Neural crest cell (in vitro differentiated cells): ENCODE measurements at places on chromosomes 4 and X.

GRCh38 chr4:173337463-173337862 lies 3.3 kb upstream of the HMGB2 start:
- no peak for DNase-seq

DNA sequence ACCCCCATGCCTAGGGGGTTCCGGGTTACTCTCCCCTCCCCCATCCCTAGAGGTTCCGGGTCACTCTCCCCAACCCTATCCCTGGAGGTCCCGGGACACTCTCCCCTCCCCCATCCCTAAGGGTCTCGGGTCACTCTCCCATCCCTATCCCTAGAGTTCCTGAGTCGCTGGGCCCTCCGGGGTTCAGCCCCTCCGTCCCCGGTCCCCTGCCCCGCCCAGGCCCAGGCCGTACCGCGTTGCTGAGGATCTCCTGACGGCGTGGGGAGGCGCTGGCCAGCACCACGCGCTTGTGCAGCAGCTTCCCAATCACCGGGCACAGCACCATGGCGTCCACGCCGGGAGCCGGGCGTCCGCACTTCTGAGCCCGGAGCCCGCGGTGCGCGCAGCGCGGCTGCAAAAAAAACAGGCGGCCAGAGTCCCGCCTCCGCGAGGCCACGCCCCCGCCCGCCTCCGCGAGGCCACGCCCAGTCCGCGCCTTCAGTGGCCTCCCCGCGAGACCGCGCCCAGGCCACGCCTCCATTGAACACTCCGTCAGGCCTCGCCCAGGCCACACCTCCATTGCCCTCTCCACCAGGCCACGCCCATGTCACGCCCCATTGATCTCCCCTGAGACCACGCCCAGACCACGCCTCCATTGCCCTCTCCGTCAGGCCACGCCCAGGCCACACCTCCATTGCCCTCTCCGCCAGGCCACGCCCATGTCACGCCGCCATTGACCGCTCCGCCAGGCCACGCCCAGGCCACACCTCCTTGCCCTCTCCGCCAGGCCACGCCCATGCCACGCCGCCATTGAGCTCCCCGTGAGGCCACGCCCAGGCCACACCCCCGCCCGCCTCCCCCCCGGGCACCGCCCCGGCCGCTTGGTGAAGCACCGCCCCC lies at the start of gene ASMTL:
Gene ASMTL (minus strand): TSS at position 394 of the 879 bp plus-strand sequence. CDS start 69 bp downstream, at position 325.
- DNase-seq, result peak; percentile 100

- DNase-seq, result peak; percentile 30
These were observed 29.0 kb downstream of the NOP14 start for GRCh38 chr4:2934077-2934812.

- DNase-seq, result no peak
These were observed 22.0 kb upstream of the ZCCHC4 start for GRCh38 chr4:25290490-25291067.

GRCh38 chrX:152025656-152026440 lies 51.4 kb upstream of the GABRE start:
- DNase-seq, result no peak

- no peak for DNase-seq
These were observed 25.1 kb downstream of the SCARB2 start for GRCh38 chr4:76188557-76188956.

- no peak for DNase-seq
These were observed 400.8 kb downstream of the GPM6A start for GRCh38 chr4:175411251-175411650.

DNA sequence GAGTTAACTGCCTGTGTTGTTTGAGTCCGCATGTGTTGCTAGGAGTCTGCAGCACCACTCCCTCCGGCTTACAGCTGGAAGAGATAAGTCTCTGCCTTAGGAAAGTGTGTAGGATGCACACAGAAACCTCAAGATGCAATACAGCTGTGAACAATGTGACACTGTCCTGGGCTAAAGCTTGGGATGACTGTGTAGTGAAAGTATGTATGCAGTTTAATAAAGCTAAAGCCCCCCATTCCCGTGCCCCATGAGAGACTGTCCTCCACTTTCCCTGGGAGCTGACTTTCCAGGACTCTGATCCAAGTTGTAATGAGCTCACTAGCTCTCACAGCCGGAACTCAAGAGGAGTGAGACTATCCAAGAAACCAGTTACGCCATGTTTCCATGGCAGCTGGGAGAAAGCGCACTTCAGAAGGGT lies 156.6 kb upstream of the FTHL17 start:
- DNase-seq, result no peak

DNA sequence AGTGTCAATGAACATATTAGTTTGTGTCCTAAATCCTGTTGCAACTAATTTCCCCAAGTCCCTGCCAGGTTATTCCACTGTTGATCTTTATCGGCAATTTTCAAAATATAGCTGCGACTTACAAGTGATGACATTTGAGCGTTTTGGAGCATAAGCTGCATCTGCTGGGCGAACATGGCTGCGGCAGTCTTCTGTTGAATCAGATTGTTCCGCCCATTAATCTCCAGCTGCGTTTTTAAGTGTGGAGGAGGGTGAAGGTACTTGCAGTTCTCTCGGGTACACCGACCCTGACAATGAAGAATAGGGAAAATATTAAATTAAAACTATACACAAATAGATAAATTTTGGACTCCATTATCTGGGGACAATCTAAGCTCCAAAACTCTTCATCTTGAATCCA lies 82.7 kb downstream of the MBNL3 start:
- no peak for DNase-seq

GRCh38 chr4:1933700-1934099 lies 62.5 kb downstream of the NSD2 start:
- DNase-seq, result no peak

DNA sequence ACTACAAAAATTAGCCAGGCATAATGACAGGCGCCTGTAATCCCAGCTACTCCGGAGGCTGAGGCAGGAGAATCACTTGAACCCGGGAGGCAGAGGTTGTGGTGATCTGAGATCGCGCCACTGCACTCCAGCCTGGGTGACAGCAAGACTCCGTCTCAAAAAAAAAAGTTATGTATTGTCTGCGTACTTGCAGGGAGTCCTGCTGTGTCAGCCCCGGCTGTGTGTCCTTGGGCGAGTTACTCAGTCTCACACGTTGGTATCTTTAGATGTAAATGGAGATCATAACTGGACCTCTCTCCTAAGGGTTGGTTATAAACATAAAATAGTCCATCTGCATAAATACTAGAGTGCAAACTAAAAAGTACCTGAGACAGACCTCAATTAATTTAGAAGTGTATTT lies 22.7 kb upstream of the TBC1D14 start:
- no peak for DNase-seq

- DNase-seq, result no peak
These were observed 30.6 kb downstream of the DYNLT3 start for GRCh38 chrX:37816766-37817165.

DNA sequence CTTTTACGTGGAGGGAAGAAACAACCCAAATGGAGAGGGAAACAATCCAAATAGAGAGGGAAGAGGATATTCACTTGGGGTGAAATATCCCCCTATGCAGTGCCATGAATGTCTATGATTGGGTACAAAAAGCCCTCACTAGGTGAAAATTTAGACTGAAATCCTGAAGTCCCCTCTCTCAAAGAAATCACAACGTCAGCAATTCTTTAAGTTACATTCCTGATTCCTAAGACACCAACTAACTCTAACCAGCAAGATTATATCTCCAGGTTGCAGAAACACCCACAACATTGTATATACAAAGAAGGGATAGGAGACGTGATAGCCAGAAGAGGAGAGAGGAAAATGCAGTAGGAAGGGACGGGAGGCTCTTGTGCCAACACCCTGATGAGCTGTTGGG lies 374.3 kb downstream of the DCAF12L2 start:
- DNase-seq, result no peak

- DNase-seq, result no peak
These were observed 43.2 kb downstream of the SCFD2 start for GRCh38 chr4:53322696-53323095.

DNA sequence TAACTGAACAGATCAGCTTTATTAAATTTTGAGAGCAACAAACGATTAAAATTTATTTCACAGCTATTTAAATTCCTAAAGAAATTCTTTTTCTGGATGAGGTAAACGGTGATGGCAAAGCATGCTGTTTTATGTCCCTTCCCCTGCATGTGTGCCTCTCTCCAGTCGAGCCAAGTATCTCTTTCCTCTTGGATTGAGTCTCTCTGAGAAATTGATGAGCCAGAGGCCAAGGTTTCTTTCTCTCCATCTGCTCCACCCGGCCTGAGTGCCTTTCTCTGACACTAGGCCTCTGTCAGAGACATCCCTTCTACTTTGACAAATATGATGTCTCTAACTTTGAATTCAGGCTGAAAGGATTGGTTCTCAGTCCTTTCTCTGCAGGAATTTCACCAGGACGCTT lies 42.6 kb upstream of the PARM1 start:
- no peak for DNase-seq

DNA sequence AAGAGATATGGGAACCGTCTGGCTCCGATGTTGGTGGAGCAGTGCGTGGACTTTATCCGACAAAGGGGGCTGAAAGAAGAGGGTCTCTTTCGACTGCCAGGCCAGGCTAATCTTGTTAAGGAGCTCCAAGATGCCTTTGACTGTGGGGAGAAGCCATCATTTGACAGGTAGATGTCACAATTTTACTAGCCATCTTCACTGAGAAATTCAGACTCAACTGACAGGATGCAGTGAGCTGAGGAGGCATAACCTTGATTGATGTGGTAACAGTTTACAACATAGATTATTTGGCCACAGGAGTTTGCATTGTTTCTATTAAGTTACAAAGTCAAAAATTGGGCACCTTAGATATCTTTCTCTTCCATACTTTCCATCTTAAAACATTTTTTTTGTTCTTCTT lies 417.7 kb downstream of the MAPK10 start:
- no peak for DNase-seq

DNA sequence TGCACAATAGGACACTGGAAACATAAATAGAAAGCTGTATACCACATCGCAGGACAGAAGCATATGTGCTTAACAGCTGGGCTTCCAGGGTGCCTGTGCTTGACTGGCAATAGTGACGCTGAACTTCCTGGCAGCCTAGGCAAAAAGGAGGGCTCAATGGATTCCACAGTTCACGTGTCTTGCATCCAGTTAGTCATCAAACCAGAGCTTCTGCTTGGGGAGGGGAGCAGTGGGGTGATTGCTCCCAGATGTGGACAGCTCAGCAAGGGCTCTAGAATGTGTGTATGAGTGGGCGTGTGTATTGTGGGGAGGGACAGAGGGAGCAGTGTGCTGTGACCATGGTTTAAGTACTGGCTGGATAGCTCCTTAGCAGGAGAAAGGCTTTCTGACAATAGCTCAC lies 2.3 kb downstream of the PRRG3 start:
- no peak for DNase-seq

DNA sequence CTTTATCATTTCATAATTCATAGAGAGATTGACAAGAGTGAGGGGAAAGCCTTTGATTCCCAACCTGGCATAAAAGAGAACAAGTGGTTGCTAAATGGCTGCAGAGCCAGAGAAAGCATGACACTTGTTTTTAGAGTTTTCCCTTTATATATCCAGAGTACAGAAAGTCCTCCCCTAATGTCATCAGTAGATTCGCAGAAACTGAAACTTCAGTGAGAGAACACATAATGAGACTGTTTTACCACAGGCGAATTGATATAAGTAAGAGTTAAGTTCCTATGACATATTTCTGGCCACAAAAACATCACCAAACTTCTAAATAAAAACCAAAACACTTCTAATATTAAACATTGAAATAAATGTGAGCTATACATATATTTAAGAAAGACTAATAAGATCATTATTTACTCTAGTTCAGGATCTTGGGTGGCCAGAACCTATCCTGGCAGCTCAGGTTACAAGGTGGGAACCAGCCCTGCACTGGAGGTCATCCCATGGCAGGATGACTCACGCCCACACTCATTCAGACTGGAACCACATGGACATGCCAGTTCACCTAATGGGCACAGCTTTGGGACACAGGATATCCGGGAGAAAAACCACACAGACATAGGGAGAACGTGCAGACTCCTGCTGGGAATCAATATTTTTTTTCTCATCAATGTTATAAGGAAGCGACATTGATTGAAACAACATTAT lies 35.5 kb downstream of the NWD2 start:
- DNase-seq, result no peak

GRCh38 chr4:68129793-68130192 lies at the start of gene TMPRSS11F:
TMPRSS11F (minus strand) TSS chr4:68129869; CDS start chr4:68129820, 49 bp downstream.
- no peak for DNase-seq

GRCh38 chr4:87255755-87256154 lies 35.3 kb upstream of the KLHL8 start:
- DNase-seq, result no peak

DNA sequence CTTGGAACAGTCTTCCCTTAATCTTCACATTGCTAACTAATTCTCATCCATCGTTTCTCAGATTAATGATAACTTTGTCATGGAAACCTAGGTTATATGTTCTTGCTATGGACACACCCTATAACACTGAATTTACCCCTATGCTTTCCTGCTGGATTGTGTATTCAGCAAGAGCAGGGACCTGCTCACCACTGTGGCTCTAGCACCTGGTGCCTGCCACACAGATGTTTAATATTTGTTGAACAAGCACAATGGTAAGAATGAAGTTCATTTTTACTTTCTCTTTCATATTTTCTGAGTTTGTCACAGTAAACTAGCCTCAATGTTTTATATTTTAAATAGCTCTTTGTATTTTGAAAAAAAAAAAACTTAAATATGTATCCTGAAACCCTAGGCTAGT lies 734.0 kb upstream of the DIAPH2 start:
- DNase-seq, result no peak

DNA sequence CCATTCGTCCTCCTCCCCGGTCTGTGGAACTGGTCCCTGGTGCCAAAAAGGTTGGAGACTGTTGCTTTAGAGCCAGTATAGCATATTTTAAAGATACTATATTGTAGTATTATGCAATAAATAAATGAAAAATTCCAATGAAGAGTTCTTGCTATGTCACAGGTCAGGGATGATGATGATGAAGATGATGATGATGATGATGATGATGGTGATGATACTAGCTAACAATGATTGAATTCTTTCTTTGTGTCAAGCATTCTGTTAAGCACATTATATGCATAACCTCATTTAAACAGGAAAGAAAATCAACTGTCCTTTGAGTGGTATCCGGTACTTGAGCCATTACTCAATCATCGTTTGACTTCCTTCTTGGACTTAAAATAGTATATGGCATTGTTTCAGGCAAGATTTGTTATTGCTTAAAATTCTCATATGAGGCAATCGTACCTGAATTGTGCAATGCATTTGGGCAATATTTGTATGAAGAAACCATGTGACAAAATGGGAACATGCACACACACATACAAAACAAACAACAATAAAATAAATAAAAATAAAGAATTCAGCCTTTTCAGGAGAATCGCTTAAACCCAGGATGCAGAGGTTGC lies 22.8 kb upstream of the TLR2 start:
- no peak for DNase-seq

- DNase-seq, result no peak
These were observed 176.8 kb upstream of the GLRA2 start for GRCh38 chrX:14352511-14352910.

- no peak for DNase-seq
These were observed 75.4 kb downstream of the TMEM131L start for GRCh38 chr4:153541456-153542096.
